ENCODE measurements at places on chromosomes 12 and 14.

DNA sequence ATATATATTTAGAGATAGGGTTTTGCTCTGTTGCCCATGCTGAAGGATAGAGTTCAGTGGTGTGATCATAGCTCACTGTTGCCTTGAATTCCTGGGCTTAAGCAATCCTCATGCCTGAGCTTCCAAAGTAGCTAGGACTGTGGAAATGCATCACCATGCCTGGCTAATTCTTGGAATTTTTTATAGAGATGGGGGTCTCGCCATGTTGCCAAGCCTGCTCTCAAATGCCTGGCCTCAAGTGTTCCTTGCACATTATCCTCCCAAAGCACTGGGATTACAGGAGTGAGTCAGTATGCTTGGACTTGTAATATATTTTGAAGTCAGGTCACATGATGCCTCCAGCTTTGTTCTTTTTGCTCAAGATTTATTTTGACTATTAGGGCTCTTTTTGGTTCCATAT, 178.0 kb downstream of the RPAP3 start:
- DNase-seq: no peak

- DNase-seq: no peak
Measured at GRCh38 chr12:96766232-96766631, 140.8 kb upstream of the NEDD1 start.

GRCh38 chr12:89707703-89708564, 704 bp downstream of the ATP2B1 start:
- DNase-seq: no peak

DNA sequence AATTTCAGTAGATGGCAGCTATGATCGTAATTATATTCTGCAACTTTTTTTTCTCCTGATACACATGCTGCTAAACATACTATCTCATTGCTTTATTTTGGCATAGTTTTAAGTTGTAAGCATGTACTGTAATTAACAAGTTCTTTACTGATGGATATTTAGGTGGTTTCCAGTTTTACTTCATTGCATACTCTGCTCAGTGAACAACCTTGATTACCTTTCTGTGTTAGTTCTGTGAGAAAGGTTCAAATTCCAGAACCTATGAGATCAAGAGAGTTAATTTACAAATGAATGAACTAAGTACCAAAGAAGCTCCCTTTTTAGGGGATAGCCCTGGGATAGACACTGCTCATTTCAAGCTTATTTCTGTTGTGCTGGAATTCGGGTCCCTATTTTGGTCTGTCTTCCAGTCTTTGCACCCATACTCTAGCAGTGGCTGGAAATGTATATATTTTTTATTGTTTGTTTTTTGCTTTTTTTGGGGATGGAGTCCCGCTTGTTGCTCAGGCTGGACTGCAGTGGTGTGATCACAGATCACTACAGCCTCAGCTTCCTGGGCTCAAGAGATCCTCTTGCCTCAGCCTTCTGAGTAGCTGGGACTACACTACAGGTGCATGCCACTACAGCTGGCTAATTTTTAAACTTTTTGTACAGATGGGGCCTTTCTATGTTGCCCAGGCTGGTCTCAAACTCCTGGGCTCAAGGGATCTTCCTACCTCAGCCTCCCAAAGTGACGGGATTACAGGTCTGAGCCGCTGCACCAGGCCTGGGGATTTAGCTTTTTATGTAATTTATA, 10.6 kb downstream of the PAPOLA start:
- DNase-seq: no peak

DNA sequence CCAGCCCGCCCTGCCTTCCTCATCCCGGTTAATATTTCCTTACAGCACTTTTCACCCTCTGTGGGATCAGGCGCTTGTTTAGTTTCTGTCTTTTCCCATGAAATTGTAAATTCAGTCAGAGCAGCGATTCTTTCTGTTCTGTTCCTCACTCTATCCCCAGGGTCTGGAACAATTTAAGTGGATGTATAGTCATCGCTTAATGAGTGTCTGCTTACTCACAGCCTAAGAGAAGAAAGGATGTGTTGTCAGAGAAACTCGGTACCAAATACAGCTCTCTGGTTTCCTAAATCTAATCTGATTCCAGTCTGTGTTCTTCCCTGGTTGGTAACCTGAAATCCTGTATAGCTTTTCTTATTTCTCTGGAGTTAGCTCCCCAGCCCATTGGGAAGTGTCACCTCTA, 44.9 kb downstream of the FOS start:
- no peak for DNase-seq

- no peak for DNase-seq
Measured at GRCh38 chr14:52071675-52072074, 2.8 kb upstream of the NID2 start.

DNA sequence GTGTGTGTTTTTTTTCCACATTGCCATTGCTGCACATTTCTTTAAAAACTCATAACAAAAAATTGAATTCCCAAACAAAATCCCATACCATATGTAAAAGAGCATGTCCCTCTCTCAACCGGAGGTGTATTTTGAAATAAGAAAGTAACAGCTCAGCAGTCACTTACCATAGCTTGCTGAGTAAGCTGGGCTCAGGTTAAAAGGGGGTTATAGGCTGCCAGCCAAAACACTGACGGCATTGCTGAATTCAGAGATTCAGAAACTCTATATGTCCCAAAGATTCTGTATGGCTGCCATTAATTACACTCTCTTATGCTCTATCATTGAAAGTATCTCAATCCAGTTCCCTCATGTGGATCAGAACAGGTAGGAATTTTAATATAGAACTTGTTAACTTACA, 276.0 kb downstream of the FOXG1 start:
- no peak for DNase-seq

GRCh38 chr14:38544776-38545175, 288.9 kb upstream of the CLEC14A start:
- no peak for DNase-seq

- no peak for DNase-seq
Measured at GRCh38 chr12:11581179-11581755, 68.2 kb upstream of the ETV6 start.

- DNase-seq: no peak
Measured at GRCh38 chr14:59595071-59595470, 18.5 kb upstream of the CCDC175 start.

- no peak for DNase-seq
Measured at GRCh38 chr14:79404874-79405511, 806.3 kb downstream of the DIO2 start.

GRCh38 chr12:27845187-27845586, 65.2 kb upstream of the MANSC4 start:
- no peak for DNase-seq

DNA sequence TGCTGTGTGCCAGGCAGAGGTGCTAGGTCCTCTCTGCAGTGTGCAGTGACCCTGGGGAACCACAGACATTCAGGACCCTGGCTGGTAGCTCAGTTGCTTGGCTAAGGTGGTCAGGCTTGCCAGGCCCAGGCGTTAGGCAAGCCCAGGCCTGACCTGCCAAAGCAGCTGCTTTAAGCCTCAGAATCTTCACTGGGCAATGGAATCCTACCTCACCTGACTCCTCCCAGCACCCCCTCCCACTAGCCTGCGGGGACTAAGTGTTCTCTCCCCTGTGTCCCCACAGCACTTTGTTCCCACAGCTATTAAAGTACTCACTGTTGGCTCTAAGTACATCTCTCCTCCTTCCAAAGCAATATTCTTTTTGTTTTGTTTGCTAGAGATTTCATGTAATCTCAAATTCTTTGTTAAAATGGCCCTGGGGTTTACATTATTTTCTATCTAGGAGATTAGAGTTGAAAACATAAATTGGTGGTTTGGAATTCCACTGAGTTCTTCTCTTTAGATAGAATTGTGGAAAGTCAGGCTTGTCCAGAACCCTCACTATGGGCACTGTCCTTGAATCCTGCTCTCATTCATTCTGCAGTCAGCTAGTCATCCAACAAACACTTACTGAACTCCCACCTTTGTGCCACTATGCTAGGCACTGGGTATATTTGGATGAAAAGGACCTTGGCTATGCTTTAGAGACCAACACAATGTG, 44.4 kb downstream of the DGLUCY start:
- no peak for DNase-seq

DNA sequence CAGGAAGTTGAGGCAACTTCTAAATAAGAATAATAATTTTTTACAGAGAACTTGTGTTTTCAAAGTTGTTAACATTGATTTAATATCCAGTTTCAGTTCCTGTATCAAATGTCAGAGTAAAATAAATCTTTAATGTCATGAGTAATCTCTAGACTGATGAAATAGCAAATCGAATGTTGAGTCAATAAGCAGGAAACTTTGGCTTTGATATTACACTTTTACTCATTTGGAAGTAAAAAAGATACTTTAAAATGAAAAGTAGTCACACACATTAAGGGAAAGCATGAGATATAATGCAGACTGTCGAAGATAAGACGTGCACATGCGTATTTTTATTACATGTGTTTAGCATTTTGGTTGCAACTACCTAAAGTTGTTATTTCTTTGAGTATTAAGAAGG, 78.2 kb upstream of the PTGDR start:
- DNase-seq: no peak

- no peak for DNase-seq
Measured at GRCh38 chr12:105445649-105446048, 115.2 kb downstream of the C12orf75 start.

DNA sequence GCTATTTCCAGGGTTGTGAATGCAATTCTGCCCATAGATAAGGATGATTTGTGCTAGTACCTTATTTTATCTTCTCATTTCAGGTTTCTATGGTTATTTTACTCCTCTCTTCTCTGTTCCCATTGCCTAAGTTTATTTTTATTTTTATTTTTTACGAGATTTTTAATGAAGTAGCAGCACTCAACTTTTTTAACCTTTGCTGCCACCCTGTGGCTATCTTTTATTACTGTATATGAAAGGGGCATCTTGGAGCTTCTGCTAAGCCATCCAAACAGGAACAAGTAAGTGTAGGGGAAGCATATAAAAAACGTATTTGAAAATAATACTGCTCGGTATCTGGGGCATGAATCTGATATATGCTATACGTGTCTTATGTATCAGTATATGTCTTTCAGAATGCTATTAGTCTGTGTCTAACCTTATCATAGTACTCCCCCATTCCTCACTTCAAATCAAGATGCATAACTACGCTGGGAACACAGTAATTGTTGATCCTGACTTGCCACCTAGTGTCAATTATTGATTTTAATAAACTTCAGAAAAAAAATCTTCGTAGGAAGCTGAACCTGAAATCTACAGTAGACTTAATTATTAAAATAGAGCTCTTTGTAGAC, 60.3 kb downstream of the KLRG1 start:
- no peak for DNase-seq

- DNase-seq: no peak
Measured at GRCh38 chr12:52521175-52521567, 977 bp upstream of the KRT5 start.

- no peak for DNase-seq
Measured at GRCh38 chr12:62849398-62849797, 85.6 kb downstream of the PPM1H start.

GRCh38 chr12:31321186-31321896, 4.6 kb downstream of the SINHCAF start:
- no peak for DNase-seq

DNA sequence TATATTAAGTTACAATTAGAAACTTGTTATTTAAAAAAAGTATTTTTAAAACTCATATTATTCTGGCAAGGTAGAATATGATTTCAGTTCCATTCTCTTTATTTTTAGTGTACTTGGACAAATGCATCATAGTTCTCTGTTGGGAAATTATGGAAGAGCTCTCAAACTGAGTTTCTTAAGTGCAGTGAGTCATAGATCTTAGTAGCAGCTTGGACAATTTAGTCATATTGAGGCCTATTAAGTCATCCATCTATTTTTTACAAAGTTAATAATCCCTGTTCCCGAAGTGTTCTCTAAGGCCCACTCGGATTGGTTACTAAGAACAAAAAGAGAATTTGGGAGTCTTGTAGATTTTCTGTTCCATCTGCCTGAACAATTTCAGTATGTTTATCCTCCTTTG, 113.9 kb downstream of the ANO4 start:
- no peak for DNase-seq

GRCh38 chr14:23056956-23057756, at the start of gene CDH24:
Gene CDH24, minus strand, starts transcription at chr14:23057520. Its CDS starts 1,787 bp downstream, at chr14:23055733.
- no peak for DNase-seq

GRCh38 chr14:42911642-42912041, 1305.0 kb downstream of the LRFN5 start:
- DNase-seq: no peak

DNA sequence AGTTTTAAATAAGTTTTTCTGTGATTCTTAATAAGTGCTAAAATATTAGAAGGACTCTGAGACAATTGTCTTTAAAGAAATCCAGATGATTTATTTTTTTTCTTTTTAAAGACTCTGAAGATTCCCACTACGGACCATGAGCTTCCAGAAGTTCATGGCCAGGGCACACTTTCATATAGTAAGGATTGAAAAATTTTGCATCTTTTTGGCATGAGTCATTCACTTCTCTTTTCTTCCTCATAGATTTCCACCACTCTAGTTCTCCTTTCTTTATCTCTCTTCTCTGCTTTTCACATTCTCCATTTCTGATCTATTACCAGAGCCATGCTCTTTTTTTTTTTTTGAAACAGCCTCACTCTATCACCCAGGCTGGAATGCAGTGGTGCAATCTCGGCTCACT, 385.8 kb downstream of the FLRT2 start:
- no peak for DNase-seq

GRCh38 chr14:21241218-21241819, 27.9 kb downstream of the HNRNPC start:
- DNase-seq: no peak

DNA sequence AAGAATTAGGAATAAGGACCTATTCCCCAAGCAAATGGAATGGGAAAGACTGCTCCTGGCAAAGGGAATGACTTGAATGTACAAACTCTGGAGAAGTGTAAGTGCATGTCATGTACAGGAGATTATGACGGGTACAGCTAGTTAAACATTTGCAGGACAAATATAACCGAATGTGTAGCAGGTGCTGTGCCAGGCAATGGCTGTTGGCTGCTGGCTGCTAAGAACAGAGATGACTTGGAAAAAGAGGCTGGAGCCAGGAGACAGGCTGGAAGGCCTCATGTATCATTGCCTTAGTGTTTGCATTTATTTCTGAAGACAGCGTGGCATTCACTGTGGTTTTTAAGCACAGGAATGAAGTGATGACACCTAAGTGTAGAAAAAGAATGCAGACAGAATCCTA, 136.8 kb downstream of the TTC8 start:
- DNase-seq: no peak

- DNase-seq: no peak
Measured at GRCh38 chr12:94872971-94873733, 130.3 kb downstream of the NDUFA12 start.

GRCh38 chr12:56574210-56574609, 52.6 kb downstream of the RBMS2 start:
- DNase-seq: no peak

Data from GOT3 (cell line).